ENCODE measurements at places on chromosomes 5 and 9. TPM values are rescaled to one million over a fixed set of nuclear protein-coding genes. Genes with fewer than 3 reads are reported as not detected.

SLC6A7 gene
- total RNA-seq: not detected

- no peak for DNase-seq
Measured at GRCh38 chr5:434443-435146, 8.4 kb upstream of the EXOC3 start.

- DNase-seq: no peak
Measured at GRCh38 chr5:140292212-140293036, 10.5 kb downstream of the PFDN1 start.

DNA sequence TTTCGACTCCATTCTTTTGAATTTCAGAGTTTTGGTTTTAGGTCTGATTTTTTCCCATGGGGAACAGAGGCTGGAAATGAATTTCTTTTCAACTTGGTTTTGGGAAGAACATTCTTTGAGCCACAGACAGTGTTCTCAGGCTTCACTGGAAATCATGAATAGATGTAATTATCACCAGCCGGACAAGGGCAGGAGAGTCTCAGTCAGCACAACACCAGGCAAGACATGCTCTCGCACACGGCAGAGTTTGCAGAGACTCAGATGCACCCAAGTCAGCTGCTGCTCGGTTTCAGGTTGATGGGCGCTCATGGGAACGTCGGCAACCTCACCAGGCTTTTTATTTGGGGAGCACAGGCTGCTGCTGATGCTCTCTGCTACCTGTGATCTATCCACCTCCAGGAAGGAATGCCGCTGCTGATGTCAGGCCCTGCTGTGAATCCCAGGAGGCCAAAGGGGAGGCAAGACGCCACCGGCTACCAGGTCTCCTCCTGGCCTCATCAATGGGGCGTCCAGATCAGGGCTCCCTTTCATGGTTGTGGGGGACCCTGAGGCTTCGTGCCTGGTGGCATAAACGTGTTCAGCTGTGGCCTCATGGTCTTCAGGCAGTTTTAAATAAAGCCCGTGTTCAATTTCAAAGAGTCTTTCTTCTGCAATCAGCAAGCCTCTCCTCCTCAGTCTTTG lies 332.3 kb upstream of the IRX4 start:
- DNase-seq: no peak

DNA sequence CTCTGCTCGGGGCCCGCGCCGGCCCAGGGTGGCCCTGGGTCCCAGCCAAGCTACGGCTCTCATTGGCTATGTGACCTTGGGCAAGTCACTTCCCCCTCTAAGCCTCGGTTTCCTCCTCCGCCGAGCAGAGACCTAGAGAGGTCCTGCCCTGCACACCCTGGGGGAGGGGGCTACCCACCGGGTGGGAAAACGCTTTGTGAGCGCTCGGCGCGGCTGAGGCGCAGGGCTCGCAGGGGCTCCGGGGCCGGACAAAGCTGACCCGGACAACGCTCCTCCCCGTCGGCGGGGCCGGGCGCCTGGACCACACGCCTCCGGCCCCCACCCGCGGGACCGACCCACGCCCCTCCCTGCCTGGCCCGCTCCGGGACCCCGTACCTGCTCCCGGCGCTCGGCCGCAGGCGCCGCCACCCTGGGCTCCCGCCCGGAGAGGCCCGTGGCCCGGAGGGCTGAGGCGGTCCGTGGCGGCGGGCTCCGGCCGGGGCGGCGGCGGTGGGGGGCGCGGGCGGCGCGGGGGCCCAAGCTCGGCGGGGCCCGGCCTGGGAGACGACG lies 85.7 kb upstream of the MELK start:
- peak; percentile 4 for DNase-seq

DNA sequence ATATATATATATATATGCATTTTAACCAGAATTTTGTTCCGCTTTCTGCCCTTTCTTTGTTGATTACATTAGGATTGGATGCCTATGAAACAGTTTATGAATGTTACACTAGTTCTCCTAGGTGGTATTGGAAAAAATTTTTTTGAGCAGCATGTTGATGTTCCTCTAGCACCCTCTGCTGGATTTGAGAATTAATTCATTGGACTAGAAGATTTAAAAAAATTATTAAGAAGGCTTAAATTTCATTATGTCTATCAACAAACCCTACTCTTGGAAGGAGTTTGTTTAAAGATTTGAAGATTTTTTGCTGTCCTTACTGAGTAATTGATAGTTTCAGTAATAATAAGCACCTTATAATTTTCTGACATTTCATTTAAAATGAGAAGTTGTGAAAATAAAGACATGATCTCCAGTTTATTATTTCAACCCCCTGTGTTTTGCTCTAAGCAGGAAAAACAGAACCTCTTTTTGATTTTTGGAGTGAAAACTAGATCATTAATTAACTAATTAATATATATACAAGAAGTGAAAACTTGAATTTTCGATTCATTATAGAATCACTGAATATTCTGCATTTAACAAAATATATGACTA lies 89.6 kb downstream of the CCDC171 start:
- no peak for DNase-seq

DNA sequence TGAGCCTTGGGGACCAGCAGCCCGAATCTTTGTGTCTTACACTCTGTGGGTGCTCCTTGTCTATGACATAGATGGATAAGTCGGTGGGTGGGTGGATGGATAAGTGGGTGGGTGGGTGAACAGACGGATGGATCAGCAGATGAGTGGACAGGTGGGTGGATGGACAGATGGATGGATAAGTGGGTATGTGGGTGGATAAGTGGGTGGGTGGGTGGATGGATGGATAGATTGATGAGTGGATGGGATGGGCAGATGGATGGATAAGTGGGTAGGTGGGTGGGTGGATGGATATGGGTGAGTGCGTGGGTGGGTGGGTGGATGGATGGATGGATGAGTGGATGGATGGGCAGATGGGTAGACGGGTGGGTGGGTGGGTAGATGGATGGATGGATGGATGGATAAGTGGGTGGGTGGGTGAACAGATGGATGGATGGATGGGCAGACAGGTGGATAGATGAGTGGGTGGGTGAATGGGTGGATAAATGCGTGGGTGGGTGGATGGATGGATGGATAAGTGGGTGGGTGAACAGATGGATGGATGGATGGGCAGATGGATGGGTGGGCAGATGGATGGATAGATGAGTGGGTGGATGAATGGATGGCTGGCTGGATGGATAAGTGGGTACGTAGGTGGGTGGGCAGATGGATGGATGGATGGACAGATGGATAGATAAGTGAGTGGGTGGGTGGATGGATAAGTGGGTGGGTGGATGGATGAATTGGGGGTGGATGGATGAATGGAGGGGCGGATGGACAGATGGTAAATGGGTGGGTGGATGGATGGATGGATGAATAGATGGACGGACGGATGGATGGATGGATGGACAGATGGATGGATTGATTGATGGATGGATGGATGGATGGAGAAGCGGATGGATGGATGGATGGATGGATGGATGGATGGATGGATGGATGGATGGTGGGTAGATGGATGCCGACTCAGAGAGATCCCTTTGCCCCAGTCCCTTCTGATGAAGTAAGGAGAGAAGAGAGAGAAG lies 121.2 kb downstream of the VAV2 start:
- no peak for DNase-seq

- no peak for DNase-seq
Measured at GRCh38 chr9:71524516-71524915, 243.8 kb downstream of the CEMIP2 start.

DNA sequence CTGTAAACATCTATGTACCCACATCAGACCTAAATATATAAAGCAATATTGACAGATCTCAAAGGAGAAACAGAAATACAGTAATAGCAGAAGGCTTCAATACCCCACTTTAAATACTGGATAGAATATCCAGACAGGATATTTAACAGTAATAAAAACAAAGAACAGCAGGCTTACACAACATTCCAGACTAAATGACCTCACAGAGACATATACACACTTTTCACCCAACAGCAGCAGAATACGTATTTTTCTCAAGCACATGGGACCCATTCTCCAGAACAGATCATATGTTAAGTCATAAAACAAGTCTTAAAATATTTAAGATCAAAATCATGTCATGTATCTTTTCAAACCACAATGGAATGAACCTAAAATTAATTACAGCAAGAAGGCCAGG lies 76.8 kb downstream of the CAMSAP1 start:
- DNase-seq: no peak

DNA sequence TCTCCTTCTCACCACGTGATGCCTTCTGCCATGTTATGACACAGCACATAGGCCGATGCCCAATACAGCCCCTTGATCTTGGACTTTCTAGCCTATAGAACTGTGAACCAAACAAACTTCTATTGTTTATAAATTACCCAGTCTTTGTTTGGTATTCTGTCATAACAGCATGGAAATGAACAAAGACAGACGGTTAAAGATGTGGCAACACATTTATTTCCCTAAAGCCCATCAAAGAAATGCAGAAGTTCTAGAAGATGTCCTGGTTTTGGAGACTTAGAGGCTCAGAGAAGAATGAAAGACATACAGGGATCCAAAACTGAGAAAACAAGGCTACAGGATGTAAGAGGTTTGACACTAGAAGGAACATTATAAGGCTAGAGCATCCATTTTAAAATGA lies 600.8 kb upstream of the DAB2 start:
- DNase-seq: no peak

DNA sequence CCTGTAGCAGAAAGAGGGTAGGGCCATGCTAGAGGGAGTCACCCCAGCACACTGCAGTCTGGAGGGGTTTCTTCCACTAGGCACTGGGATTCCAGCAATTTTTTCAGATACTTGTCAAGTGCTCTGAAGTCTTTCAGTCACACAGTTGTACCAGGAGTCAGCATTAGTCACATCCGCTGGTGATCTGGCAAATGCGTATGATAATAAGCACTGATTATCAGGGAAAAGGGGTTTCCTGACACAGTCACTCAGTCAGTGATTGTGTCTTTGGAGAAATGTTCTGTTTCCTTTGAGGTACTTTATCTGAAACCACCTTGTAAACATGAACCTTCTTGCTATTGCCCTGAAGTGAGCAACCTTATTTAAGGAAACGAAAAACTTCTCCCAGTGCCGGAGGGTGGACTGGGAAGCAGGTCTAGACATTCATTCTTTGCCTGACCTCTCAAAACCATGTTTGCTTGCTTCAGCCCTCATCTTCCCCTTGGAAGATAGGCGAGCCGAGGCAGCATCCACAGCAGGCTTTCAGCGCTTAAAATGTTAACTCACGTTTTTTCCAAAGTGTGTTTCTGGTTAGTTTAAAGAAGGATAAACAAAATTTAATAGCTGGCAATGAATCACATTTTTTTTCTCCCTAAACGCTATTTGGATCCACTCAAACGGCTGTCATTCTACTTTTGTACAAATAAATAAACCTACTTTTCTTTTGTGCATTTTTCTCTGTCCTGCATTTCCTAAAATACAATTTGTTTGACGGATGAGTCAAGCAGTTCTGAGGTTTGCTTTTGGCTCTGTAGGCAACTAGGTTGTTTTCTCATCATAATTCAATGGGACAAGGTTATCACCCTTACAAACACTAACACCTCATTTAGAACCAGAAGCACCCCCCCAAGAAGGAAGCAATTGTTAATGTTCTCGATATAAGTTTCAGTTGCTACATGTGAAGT lies 77.7 kb downstream of the FOXD1 start:
- DNase-seq: peak; percentile 61

DNA sequence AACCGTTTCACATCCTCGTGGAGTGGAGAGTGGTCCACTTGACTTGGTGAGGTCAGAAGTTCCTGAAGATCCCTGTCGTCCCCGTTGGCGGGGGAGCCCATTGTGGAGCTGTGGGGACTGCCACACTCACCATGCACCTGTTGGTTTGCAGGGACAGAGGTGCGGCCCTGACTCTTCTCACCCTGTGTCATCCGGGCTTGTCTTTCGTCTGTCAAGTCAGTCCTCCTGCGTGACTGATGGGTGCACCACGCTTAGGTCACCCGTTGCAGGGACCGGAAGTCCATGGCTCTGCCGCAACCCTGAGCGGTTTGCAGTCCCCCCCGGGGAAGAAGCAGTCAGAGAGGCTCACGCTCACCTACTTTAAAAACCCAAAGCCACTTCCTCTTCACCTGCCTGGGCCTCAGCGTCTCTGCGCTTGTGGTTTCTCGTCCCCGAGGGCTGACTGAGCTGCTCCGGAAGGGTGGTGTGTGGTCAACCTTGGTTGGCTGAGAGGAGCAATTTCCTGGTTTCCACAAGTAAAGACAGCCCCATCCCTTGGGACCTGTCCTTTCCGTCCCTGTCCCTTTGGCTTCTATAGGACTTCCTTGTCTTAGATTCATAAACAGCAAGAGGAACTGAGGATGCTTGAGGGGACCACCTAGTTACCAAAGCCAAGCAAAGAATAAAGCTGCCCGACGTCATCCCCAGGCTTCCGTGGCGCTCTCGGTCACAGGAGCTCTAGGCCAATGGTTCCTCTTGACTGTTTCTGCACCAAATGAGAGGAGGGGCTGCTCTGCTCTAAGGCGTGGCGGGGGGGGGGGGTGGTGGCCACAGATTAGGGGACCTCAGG lies 53.2 kb downstream of the USP20 start:
- DNase-seq: no peak

DNA sequence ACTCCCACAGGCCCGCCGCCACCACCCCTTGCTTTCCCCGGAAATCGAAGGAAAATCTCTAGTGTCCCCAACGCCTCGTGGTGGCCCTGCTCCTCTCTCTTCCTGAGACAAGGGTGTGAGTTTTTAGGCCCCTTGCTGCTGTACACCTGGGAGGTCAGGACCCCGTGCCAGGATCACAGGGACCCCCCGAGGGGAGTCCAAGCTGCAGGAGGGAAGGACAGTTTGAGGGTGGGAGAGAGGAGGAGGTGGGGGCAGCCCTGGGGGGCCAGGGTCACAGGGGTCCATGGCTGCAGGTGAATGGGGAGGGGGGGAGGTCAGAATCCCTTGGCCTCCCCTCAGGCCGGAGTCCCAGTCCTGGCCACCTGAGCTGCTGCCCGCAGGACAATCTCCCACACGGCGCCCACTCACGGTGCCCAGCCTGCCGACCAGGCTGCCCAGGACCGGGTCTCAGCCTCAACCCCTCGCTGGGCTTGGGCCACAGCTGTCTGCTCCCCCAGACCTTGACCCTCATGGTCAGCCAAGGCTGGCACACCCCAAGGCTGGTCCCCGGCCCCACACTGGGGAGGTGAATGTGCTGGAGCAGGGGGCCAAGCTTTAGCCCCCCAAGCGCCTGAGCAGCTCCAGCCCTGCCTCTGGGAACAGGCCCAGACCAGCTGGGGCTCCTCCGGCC lies 19.9 kb downstream of the TPPP start:
- no peak for DNase-seq

- DNase-seq: no peak
Measured at GRCh38 chr5:131371835-131372234, 108.0 kb downstream of the CDC42SE2 start.

DNA sequence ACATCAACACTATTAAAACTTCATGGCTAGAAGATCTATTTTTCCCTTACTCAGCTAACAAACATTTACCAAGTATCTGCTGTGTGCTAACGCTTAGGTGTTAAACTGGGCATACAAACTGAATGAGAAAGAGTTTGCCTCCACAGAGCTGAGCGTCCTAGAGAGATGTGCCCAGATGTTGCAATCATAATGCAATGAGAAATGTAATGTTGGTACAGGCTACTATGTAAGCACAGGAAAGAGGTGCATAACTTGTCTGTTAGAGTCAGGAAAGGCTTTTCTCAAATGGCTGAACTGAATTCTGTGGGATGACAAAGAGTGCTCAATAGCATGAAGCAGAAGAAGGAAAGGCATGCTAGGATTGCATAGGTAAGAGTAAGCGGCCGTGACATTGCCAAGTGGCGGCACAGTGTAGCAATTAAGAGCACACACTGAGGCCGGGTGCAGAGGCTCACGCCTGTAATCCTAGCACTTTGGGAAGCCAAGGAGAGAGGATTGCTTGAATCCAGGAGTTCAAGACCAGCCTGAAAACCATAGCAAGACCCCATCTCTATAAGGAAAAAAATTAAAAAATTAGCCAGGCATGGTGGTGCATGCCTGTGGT lies 137.8 kb downstream of the MEF2C start:
- no peak for DNase-seq

Data from Calu3 (cell line).